Ureter (tissue), 1 donor: ENCODE measurements at places on chromosomes 12 and 14. TPM values are rescaled to one million over a fixed set of nuclear protein-coding genes. Genes with fewer than 3 reads are reported as not detected.
A peak's percentile ranks its signal among the peaks of the same experiment; 100 is the strongest.

- peak; percentile 70 for DNase-seq
Measured at GRCh38 chr12:121095544-121096198, 37.0 kb upstream of the P2RX7 start.

GRCh38 chr12:110349514-110350151 is 53.9 kb downstream of the ANAPC7 start:
- no peak for DNase-seq

DNA sequence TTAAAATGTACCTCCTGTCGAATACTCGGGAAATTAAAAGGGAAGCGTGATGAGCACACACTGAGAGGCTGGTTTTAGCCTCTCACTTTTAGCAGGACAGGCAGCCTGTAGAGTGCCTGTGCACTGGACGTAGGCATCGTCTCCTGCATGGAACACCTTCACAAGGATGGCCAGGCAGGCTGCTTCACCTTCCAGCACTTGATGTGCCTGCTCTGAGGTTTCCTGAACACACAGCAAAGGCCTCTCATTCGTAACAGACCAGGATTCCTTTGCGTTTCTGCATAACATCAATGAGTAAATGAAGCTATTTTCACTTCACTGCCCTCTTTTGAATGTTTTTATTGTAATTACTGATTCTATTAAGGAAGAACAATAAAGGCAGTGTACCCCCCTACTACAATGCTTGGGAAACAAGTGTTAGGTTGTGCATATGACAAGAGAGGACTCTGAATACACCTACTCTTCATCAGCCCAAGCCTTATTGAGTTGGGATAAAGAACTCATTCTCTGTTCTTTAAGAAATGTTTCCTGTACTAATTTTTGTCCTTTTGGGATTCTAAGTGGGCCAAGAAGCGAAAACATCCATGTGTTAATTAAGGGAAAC is 1077.6 kb upstream of the FOXG1 start:
- DNase-seq, result no peak

- DNase-seq, result no peak
Measured at GRCh38 chr14:92954933-92955332, 32.0 kb downstream of the CHGA start.

DNA sequence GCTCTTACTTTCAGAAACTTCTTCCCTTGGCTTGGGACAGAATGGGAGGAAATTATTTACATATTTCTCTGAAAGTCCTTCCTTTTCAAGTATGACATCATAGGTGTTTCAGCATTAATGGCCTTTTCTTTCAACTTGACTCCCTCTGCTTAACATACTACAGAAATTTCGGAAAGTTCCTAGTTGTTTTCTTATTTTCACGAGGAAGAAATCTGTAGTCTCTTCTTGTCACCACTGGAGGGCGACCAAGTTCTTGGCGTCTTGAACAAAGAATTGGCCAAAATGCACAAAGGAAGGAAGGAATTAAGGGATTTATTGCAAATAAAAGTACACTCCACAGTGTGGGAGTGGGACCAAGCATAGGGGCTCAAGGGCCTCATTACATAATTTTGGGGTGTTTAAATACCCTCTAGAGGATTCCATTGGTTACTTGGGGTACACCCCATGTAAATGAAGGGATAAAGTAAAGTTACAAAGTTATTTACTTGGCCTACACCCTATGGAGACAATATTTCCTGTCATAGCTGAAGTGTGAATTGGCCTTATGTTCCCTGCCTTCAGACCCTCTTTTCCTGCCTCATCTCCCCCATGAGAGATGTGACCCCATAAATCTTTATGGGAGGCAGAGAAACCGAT is 70.4 kb downstream of the RPL10L start:
- no peak for DNase-seq

- DNase-seq, result no peak
Measured at GRCh38 chr12:8867009-8867408, 44.6 kb downstream of the A2ML1 start.

DNA sequence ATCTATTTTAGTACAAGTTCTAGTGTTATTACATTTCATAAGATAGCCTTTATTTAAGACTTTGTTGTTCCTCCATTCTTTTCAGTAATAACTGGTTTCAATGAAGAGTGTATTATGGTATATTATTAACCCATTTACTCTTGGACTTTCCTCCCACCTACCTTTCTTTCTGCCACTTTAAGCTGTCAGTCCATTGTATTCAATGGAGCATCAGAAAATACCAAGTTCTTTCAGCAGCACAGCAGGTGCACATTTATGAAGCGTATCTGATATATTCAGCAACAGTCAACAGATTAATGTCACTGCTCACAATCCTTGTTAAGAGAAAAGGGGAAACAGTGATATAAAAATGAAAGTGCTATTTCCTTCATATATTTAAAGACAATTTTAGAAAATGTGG is 660.9 kb downstream of the C12orf50 start:
- DNase-seq, result no peak

DNA sequence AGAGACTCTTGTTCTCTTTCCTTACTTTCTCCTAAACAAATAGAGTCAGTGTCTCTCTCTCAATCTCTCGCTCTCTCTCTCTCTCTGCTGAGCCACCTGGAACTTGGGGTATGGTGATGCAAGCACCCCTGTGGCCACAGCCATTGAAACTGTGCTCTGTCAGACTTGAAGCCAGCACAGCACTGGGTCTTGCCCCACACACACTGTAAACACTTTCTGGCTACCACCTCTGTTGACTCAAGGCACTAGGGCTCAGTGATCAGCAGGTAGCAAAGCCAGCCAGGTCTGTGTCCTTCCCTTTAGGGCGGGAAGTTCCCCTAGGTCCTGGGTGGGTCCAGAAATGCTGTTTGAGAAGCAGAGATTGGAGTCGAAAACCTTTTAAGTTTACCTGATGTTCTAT is 125.9 kb upstream of the GARIN6 start:
- no peak for DNase-seq

DNA sequence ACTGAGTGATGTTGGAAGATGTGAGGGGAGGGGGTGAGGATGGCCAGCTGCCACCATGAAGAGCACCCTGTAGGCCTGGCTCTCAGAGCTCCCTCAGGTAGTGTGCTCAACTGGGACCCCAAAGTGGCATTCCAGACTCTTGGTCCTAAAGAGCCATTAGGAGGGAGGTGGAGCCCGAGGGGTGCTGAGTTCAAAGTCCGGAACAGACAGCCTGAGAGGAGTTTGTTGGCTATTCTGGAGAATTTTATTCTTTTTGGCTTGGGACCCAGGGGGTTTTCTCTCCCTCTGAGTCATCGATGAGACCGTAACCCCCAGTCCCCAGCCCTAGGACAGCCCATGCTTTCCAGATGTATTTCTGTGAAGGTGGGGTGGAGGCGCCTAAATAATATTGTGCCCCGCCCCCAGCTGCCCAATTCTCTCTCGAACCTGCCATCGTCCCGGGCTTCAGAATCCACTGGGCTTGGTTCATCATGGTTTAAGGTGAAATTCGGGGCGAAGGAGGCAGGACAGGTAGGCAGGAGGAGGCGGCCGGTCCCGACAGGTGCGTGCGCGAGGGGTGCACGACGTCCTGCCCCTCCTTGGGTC is 690 bp upstream of the RBP5 start:
- no peak for DNase-seq

- no peak for DNase-seq
Measured at GRCh38 chr14:76268047-76268431, 107.9 kb upstream of the ESRRB start.

DNA sequence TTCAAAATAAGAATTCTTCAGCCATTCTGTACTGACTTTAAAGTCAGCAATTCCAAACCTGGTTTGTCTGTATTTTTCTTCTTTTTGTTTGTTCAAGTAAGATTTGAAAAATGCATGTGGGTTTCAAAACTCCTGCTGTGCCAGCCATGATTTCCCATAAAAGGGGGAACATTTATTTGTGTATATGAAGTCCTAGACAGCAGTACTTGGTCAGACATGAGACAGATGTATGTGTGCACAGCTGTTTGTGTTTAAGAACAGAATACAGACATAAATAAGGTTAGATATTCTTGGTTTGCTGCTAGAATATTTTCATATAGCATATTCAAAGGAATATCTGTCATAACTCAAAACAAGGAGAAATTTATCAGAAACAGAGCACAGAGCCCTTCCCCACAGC is 236.0 kb downstream of the ADAMTS20 start:
- no peak for DNase-seq

DNA sequence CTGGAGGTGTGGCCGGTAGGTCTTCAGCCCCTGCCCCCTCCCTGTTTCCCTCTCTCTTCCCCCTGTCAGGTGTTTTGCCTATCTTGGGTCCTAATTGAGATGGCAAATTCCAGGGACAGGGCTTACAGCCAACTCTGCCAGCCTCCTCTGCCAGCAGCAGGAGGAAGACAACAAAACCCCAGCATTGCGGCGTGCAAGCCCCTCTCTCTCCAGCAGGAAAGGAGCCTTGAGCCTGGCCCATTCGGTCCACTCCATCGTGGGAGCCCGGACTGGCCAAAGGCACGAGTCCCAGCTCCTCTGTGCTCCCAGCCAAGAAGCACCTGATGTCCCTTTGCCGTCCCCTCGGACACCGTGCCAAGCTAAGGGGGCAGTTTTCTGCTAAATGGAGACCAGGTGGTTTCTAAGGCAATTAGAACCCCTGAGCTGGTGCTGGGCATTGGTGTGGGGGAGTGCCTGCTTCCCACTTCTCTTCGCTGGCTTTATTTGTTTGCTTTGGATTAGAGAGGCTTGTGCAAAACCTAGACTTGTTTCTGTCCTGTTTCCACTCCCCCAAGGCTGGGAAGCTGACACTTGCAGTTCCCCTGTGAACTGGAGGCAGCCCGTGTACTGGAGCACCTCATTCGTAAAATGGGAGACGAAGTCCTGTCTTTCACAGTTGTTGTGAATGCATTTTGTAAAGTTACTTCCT is 57.1 kb upstream of the LHX5 start:
- no peak for DNase-seq

DNA sequence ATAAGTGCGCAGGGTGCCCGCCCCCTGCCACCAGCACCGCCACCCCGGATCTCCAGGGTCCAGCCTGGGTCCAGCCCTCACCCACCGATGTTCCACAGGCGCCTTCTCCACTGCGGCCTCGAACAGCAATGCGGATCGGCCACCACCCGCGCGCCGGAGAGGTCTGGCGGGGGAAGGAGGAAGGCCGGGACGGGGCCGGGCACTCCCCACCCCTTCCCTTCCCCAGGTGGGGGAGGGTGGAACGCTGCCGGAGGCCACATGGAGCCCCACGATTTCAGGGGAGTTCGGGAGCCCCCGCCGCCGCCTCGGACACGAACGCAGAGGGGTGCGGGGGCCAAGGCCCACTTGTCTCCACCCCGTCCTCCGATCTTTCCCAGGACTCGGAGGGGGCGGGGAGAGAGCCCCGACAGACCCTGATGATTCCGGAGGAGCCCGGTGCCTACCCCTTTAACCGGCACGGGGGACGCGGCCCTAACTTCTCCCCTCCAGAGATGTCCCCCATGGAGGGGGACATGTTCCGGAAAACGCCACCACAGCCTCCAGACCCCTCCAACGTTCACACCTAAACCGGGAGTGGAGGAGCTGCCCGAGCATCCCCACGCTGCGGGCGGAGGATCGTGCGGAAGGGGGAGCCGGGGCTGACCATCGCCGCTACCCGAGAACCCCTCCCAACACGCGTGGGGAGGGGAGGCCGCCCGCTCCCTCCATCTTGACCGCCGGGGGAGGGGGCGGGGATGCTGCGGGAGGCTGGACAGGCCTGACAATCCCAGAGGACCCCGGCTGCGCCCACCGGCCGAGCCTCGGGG is 1.1 kb downstream of the ATXN2 start:
- peak; percentile 60 for DNase-seq

DNA sequence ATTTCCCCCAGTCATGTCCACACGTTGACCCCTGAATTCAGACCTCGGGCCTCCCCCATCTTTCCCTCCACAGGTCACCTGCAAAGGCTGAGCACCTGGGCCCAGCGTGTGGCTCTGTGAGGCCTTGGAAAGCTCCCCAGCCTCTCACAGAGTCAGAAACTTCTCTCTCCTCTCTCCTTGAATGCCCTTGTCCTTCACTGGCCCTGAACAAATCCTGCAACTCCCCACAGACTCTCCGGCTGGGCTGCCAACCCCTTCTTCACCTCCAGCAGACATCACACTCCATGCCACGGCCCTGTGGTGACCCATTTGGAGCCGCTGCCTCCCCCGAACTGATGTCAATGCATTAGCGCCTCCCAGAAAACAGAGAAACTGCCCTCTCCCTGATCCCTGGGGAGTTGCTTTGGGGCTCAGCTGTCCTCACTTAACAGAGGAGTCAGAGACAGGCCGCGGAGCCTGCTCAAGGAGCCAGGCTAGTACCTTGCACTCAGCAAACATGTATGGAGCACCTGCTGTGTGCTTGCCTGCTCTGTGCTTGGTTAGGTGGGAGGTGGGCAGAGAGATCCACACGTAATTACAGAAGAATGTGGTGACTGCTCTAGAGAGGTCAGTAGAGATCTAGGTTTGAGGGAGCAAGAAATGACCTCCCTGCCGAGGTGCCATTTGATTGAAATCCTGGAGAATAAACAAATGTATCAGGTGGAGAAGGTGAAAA is 99.2 kb upstream of the PWP1 start:
- no peak for DNase-seq

DNA sequence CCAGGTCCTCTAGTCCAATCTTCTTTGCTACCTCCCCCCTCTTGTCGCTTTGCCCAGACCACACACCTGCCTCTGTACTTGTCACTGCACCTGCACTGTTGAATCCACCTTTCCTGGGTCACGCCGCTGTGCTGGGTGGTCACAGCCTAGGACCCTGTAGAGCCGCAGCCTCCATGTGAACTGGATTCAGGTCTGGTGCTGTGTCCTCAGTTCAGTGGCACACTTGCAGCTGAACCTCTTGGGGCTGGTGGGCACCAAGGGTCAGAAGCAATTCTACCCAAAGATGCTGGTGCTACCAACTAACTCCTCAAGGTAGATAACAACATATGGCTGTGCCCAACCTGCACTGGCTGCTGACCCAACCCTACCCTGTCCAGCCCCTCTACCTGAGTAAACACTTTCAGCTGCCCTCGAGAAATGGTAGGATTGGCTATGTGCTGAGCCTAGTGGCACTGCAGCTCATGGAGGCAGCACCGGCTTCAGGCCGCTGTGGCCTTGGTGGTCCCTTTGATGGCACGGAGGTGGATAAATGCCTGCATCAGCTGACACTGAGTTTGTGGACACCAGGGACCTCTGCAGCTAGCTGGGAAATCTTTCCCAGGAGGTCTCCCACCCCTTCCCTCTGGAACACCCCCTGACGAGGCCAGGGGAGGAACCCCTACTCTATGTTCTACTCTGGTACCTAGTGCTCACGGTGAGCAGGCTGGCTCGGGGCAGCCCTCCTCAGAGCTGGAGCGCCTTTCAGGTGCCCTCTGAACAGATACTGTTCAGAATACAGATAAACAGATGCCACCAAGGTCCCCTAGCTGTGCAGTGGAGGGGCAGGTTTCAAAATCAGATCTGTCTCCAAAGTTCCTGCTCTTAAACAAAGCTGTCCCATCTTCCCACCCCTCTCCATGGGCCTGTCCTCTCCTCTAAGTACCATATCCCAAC is 14.3 kb downstream of the AGAP2 start:
- no peak for DNase-seq

DACT1 gene
- total RNA-seq, result 13.5 TPM

TMCC3 gene
- 10.1 TPM for total RNA-seq

CARMIL3 gene
- total RNA-seq, result 1.3 TPM

GNB3 gene
- 4.5 TPM for total RNA-seq

TRPV4 gene
- total RNA-seq, result 3.6 TPM

NANOG gene
- total RNA-seq, result 2.5 TPM
